ENCODE measurements at places on chromosomes 1 and 21.

DNA sequence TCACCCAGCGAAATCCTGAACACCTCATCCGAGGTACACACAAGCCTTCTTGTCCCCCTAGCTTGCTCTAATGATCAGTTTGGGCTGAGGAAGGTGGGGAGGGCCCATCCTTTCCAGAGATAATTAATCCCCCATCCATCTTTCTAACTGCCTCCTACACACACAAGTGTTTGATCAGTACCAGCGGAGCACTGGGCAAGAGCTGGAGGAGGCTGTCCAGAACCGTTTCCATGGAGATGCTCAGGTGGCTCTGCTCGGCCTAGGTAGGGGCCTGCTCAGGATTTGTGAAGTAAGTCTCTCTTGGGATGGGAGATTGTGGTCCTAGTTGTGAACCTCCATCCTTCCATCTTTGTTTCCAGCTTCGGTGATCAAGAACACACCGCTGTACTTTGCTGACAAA lies 5.8 kb downstream of the ANXA9 start:
- H3K27ac ChIP-seq, result no peak overlapping the region
- H3K4me1 ChIP-seq, result no peaks in the 10 kb centered on the region
- H3K4me3 ChIP-seq, result no peak overlapping the region
- no peaks in the 10 kb centered on the region for H3K36me3 ChIP-seq
- no peak for DNase-seq

DNA sequence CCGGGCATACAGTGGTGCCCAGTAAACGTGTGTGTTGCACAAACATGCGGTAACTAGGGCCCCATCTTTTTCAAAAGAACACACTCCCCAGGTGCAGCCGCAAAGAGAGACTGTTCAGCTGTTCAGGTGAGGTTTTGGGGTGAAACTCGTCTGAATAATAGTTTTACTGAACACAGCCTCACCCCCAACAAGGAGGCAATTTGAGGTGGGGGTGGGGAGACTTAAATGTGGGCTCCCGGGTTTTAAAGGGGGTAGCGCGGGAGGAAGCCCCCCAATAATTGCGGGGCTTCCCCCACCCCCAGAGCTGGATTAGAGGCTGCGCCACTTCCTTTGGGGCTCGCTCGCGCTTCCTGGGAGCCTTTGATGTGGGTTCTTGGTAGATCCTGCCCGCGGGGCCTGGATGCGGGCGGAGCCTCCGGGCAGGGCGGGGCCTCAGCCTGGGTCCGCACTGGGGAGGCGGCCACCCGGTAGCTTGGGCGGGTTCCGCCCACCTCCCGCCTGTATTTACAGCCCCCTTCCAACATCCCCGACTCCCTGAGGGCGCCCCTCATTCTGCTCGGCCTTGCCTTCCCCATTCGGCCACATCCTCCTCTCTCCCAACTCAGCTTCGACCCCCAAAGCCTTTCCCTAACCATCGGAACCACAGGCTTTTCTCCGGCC lies 6.4 kb upstream of the EPHA2 start:
- H3K36me3 ChIP-seq, result no peaks in the 10 kb centered on the region
- no peak overlapping the region for H3K27ac ChIP-seq
- no peaks in the 10 kb centered on the region for H3K27me3 ChIP-seq

GRCh38 chr1:110328274-110328673 lies 10.9 kb upstream of the RBM15 start:
- H3K36me3 ChIP-seq, result no peaks in the 10 kb centered on the region
- no peak overlapping the region for H3K4me3 ChIP-seq
- H3K4me1 ChIP-seq, result no peaks in the 10 kb centered on the region
- H3K27ac ChIP-seq, result no peak overlapping the region

DNA sequence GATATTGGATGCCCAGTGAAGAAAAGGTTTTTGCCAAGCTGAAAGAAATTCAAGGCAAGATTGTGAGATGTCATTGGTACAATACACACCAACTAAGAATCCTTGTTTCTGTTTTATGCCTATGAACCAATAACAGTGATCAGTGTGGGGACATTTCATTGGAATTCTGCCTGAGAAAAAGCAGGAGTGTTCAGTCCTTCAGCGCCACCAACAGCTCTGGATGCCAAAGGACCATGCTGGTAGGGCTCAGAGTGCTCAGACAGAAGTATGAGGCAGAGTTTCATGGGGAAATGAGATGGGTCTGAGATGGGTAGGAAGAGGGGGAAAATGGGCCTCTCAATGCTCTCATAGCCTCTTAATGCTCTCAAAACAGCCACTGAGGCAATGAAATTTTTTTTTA lies 56.5 kb downstream of the GABPA start:
- no peaks in the 10 kb centered on the region for H3K27me3 ChIP-seq
- DNase-seq, result no peak
- H3K36me3 ChIP-seq, result no peaks in the 10 kb centered on the region
- no peak overlapping the region for H3K27ac ChIP-seq
- H3K4me3 ChIP-seq, result no peak overlapping the region

Data from breast epithelium (tissue), 4 donors.